ENCODE measurements at places on chromosomes 1 and 21.

DNA sequence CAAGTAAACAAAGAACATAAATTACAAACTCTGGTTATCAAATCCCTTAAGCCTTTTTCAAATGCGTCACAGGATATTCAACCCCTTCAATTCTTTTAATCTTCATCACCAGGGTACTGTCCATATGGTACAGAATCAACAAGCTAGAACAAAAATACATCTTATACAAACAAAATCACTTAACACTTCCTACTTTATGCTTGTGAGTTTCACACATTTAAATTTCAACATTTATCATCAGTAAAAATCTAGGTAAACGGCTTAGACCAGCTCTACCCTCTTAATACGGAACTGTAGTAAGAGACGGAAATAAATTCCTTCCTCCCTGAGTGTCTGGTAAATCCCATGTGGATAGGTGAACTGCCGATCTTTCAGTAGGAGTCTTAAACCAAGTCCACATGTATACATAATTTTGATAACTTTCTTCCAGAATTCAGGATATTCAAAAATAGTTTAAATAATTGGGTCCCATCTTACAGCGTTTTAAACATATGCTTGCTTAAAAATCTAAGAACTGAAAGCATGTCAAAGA is 1.0 kb downstream of the CCDC181 start:
- no peak for DNase-seq

- no peak for DNase-seq
Observed at GRCh38 chr1:17011092-17011438, 663 bp downstream of the ATP13A2 start.

DNA sequence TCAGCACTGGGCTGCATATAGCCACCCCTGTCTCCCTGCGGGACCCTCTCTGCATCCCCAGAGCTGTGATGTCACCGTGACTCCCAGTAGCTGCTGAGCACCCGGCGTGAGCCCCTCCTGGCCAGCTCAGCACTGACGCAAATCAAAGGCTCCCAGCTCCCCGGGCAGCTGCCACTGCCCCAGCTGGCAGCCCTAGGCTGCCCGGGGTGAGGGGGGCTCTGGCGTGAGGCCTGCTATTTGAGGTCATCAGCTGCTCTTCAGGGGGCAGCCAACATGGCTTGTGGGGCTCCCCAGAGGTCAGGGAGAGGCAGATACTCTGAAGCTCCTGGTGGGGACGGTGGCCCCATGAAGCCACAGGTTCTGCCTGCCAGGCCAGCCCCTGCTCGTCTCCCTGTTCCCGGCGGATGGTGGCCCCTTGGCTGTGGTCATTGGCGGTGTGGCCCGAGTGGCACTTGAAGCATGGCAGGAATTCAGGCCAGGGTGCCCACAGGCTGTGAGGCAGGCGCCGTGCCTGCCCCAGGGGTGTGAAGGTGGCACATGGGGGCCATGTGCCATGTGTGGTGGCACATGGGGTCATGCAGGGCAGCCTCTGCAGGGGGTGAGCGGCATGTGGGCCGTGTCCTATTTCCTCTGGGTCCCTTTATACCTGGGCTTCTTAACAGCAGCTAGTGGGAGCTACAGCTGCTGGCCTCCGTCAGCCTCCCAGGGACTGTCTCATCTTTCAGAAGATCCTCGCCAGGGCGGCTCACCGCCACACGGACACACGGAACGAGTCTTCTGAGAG is 85.4 kb downstream of the SIK1 start:
- no peak for DNase-seq

- no peak for DNase-seq
Observed at GRCh38 chr1:19647643-19648042, 3.5 kb downstream of the NBL1 start.

GRCh38 chr1:3103967-3104677 is 35.1 kb downstream of the PRDM16 start:
- DNase-seq: no peak

GRCh38 chr1:207981976-207982375 is 71.1 kb upstream of the CD34 start:
- DNase-seq: no peak

DNA sequence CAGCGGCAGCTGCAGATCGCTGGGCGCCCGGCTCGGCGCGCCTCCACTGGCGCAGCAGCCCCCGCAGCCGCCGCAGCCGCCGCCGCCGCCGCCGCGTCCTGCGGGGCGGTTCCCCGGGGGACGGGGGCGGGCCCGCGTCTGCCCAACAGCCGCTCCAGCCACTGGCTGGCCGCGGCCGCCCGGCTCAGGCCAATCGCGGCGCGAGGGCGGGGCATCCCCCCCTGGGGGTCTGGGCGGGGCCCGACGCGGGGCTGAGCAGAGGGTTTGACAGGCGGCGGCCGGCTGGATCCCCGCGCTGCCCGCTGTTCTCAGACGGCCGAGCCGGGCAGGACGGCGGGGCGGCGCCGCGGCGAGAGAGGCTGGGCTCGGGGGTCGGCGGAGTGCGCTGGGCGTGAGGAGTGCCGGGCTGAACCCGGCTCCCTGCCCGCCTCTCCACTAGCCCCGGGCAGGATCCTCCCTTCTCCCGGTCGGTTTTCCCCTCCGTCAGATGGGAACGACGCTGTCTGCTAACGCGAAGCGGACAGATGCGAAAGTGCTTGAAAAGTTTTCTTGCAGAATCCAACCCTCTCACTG is at the start of gene GLIS1:
GLIS1 (minus strand) TSS at position 56 of the 573 bp plus-strand sequence. CDS start 1,100 bp downstream, outside the sequence.
- peak; percentile 89 for DNase-seq

DNA sequence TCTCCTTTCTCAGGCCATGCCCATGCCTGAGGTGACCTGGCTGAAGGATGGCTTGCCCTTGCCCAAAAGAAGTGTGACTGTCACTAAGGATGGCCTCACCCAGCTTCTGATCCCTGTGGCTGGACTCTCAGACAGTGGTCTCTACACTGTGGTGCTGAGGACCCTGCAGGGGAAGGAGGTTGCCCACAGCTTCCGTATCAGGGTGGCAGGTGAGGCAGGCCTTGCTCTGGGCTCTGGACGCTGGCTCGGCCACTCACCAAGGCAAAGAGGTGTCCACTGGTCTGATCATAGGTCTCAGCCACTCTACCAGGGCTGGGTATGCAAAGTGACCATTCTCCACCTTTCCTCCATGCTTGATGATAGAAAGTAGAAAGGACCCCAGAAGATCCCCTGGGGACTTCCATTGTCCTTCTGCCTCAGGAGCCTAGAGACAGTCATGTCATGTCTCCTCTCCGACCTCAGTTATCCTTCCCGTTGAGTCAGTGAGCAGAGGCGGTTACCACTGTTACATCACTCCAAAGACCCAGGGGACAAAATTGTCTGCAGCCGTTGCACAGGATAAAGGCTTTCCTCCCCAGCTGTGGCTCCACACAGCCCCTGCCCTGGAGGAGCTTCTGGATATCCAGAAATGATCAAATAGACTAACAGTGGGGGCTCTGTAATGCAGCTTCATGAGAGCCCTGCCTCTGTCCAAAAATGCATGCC is 34.2 kb downstream of the IGFN1 start:
- DNase-seq: no peak

- DNase-seq: no peak
Observed at GRCh38 chr1:180981596-180982387, 40.9 kb downstream of the STX6 start.

GRCh38 chr21:34974162-34974981 is 74.7 kb downstream of the RUNX1 start:
- DNase-seq: no peak

DNA sequence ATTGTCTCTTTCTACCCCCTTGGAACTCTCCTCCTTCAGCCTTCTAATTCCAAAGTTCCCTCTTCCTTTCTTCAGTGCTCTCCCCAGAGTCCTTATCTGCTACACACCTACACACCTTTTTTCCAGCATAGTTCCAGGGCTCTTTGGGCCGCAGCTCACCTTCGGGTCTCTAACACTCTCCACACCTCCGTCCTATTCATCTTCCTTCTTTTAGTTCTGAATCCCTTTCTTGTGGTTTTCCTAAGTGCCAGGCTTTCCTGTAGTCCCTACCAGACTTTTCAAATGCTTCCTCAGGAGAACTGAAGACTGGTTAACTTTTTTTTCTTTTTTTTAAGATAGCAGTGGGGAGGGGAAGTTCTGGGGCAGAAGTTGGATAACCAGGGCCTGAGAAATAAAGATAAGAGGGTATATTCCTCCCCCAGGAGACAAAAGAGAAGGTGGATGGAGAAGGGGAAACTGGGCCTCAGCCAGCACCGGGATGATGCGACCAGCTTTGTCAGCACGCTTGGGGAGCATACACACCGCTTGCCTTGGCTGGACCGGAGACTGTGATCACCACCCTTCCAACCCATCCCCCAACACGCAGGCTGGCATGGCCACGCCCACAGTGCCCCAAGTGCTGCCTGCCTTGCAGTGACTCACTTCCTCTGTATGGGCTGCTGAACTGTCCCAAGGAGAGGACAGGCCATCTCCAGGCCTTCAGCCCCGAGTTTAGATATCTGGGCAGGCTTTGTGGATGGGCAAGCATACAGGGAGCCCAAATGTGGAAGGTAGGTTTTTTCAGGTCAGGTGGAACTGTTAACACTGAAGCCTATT is 2.5 kb upstream of the CERS2 start:
- peak; percentile 97 for DNase-seq

DNA sequence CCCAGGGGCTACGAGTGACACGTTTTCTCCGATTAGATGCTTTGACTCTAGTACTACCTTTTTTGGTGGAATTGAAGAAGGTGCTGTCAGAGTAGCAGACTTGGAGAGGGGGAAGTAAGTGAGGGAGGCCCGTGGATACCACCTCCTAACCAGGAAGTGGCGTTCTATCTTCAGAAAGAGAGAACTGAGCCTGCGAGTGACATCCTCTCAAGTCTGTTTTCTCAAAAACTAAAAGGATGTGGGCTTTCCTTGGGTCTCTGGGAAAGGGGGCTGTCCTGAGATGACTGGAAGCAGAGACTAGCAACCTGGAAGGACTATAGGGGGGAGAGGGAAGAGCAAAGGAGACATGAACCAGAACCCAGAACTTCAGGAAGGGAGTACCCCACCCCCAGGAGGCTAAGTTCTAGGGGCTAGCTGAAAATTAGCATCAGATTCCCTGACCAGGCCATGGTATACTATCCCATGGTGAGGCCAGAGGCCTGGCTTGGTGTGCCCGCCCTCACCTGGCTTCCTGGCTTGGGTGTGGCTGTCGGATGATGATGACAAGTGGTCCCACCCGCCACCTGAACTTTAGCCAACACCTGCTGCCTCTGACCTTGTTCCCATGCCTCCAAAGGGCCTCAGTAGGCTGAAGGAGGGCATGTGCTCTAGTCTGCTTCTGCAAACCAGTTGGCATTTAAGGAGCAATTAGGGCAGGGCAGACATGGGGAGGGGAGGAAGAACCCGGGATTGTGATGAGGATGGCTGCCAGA is 49.1 kb downstream of the ATP2B4 start:
- DNase-seq: no peak

DNA sequence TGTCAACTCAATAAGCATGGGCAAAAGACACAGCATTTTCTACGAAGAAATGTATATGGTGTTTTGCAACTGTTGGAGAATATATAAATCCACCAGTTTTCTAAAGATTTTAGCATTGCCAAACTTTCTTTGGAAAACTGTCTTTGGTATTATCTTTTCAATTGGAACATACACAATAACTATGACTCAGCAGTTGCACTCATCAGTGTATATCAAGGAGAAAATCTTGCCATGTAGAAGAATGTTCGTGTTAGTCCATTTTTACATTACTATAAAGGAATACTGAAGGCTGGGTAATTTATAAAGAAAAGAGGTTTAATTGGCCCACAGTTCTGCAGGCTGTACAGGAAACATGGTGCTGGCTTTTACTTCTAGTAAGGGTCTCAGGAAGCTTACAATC is 41.1 kb downstream of the PRKAA2 start:
- DNase-seq: no peak

DNA sequence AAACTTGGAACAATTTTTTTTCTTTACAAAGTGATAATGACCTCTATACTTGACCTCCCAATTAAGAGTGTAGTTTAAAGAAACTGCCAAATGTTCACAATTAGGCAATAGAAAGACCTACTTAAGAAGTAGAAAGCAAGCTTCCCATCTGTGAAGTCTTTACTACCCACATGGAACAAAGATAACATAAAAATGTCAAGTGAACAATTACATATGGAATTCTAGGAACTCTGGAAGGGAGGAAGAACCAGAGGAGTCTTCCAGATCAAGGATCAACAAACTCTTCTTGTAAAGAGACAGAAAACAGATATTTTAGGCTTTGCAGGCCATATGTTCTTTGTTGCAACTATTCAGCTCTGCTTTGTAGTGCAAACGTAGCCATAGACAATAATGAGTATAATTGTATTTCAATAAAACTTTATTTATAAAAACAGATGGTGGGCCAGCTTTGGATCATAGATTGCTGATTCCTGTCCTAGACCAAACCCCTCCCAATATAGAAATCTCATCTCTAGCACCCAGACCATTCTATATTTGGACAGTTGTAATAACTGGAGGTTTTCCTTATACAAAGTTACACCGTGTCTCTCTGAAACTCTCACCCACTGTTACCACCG is 68.4 kb upstream of the MAGI3 start:
- no peak for DNase-seq

GRCh38 chr1:201332616-201333335 is 44.7 kb downstream of the TNNT2 start:
- no peak for DNase-seq

DNA sequence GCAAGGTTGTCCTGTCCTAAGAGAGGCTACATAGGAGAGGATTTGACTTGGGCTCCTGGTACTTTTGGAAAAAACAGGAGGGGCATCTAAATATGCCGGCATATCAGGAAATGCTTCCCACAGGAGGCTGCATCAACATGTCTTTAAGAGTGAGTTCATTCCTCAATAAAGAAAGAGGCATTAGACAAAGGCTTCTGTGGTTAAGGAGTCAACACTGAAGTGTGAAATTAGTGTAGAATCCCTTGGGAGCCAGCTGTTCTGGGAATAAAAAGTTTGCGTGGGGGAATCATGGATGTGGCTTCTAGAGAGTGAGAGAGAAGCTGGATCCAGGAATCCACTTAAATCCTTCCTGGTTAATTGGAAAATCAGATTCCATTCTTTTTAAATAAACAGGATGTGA is 69.5 kb downstream of the DNM3 start:
- DNase-seq: no peak

- DNase-seq: peak; percentile 89
Observed at GRCh38 chr1:225427235-225428067, at the start of gene LBR. LBR (minus strand) TSS chr1:225428038; CDS start chr1:225424075, 3,963 bp downstream.

GRCh38 chr1:6985549-6986276 is 200.5 kb downstream of the CAMTA1 start:
- DNase-seq: no peak

DNA sequence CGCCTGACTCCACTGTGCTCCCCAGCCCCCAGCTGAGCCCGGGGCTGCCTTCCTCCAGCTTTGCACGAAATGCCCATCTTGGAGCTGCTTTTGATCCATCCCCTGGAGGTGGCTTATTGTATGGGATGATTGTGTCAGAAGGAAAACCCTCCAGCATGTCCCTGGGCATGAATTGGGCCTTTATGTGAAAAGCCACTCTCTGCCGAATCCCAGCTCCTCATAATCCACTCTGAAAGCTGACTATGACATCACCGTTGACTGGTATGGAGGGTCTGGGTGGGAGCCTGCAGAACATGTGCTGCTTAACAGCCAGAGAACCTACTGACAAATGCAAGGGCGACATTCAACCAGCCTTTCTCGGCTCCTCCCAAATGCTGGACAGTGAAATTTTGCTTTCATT is 74.6 kb downstream of the NENF start:
- DNase-seq: no peak

DNA sequence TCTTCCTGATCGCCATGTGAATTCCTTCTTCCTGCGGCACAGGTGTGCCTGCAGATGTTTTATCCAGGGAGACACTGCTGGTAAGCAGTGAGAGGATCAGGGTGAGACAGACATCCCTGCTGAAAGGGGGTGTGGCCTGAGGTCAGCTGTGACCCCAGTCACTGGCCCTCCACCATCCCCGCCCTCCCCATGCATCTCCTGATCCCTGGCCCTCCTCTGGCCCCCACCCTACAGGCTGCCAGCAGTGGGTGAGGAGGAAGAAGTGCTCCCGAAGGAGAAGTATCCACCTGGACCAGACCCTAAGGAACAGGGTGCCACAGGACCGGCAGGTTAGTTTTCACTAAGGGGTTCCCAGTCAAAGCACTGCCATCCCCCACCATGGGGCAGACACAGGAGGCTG is 85.3 kb downstream of the GLIS1 start:
- no peak for DNase-seq
